ENCODE measurements at places on chromosomes 6 and 20.

DNA sequence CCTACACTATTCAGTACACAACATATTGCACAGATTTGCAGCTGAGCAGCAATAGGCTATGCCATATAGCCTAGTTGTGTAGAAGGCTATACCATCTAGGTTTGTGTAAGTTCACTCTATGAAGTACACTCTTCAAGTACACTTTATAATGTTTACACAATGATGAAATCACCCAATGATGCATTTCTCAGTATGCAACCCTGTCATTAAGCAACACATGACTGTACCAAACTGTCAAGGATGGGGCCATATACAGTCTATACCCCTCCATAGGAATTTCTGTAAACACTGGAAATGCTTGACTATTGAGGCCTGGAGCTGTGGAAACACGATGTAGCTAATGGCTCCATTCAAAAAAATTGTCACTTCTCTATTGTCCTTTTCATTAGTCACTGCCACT lies 535.4 kb downstream of the EPM2A start:
- peak; percentile 81 for DNase-seq

- DNase-seq, result no peak
Observed at GRCh38 chr6:70312165-70312745, 9.4 kb upstream of the COL9A1 start.

DNA sequence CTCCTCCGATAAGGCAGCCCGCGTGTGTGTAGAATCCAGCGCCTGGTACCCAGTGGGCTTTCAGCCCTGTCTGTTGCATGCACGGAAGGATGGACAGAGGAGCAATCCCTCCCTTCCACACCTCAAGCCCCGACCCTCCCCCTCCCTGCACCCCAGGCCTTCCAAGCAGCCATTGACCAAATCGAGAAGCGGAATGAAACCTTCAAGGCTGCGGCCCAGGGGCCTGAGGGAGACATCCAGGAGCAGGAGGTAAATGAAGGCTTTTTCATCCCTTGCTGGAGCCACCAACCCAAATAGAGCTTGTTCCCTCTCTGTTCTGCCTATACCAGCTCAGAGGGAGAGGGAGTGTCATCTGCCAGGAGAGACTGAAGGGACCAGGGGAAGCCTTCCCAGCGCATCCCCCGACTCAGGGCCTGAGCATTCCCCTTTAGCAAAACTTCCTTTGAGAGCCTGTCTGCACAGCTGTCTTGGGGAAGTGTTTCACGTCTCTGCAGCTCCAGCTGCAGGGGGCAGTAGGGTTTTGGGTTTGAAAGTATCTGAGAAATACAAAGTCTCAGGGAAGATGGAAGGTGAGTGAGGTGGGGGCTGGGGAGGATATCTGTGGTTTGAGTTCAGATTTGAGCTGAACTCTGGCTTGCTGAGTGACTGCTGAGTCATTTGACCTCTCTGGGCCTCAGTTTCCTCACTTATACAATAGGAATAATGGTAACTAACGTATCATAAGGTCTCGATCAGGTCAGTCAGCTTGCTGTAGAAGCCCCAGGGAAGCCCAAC lies 16.1 kb downstream of the FGD2 start:
- no peak for DNase-seq

DNA sequence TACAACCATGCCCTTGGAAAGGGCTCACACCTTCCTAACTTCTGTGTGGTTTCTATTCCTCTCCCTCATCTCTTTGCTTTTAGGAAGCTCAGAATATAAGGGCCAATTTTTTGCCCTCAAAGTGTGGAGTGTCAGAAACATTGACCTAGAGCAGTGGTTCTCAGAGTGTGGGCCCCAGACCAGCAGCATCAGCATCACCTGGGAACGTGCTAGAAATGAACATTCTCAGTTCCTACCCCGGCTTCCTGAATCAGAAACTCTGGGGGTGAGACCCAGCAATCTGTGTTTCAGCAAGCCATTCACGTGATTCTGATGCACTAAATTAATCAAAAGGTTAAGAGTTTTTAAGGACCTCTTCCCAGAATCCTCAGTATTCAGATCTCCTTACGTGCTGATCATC lies 47.9 kb upstream of the IL17A start:
- no peak for DNase-seq

GRCh38 chr6:5537132-5537531 lies 275.8 kb downstream of the FARS2 start:
- no peak for DNase-seq

DNA sequence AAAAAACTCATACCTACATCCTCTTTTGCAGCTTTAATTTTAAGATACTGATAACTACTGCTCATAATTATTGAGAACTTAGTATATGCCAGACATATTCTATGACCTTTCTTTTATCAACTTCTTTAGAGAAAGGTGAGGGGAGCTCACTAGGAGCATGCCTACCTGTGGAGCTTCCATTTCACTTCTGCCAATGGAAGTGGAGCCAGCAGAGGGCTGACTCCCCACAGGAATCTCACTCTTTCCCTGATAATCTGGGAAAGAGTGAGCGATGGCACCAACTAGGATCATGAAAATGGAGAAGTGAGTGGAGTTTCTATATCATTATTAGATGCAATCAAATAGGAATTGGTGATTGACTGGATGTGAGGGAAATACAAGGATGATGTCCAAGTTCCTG lies 484.9 kb downstream of the LMBRD1 start:
- DNase-seq, result no peak

DNA sequence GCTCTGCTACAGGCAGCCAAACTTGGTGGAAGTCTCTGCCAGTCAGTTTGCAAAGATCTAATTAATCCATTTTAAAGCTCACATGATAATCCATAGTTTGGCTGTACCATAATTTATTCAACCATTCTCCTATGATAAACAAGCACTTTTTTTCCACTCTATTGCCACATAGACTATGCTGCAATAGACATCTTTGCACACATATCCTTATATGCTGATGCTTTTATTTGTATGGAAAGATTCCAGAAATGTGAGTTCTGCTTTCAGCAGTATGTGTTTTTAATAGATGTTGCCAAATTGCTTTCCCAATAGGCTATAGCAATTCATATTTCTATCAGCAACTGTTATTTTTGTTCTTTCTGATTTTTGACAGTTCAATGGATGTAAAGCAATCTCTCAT lies 628.0 kb downstream of the KIF16B start:
- no peak for DNase-seq

Measured in DMS153 (cell line).